ENCODE measurements at places on chromosomes 4 and X. TPM values are rescaled to one million over a fixed set of nuclear protein-coding genes. Genes with fewer than 3 reads are reported as not detected.

Gene IL15
- 0.70 TPM for polyA plus RNA-seq

Gene ASB9
- 0.66 TPM for polyA plus RNA-seq

Gene PAGE2B
- not detected for polyA plus RNA-seq

DNA sequence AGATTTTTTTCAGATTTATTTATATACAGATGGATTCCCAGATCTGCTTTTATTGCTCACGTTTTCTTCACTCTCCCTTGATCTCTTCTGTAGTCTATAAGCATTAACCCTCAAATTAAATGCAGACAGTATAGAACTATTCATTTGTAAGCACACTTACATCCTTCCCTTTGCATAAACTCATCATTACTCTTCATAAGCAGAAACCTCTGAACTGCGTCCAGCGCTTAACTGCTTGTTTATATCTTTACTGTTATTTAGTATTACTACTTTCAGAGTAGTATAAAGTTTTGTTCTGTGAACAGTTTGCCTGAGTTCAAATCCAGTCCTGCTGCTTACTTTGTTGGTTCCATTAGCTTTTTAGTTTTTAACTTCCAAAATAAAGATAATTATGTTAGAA is 132.9 kb downstream of the STIM2 start:
- H3K4me3 ChIP-seq: no peak overlapping the region
- H3K27ac ChIP-seq: no peak overlapping the region
- DNase-seq: no peak
- H3K27me3 ChIP-seq: no peaks in the 10 kb centered on the region
- H3K4me1 ChIP-seq: no peaks in the 10 kb centered on the region

DNA sequence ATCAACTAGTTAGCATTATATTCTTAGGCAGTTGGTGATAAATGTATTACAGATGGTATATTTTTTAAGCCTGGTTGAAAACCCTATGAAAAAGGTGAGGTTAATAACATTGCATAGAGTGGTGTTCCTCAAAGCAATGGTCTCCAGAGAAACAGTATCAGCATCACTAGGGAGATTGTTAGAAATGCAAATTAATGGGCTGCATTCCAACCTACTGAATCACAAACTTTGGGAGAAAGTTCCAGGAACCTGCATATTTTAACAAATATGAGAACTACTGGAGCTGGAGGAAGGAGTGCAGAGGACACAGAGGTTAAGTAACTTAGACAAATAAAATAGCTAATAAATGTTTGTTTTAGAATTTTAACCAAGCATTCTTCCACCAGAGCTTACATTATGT is 166.9 kb upstream of the PCDH10 start:
- H3K27ac ChIP-seq: no peak overlapping the region
- H3K36me3 ChIP-seq: no peaks in the 10 kb centered on the region
- H3K4me3 ChIP-seq: no peak overlapping the region
- DNase-seq: no peak
- no peaks in the 10 kb centered on the region for H3K4me1 ChIP-seq

GRCh38 chrX:125895518-125895917 is 270.6 kb downstream of the DCAF12L2 start:
- H3K4me3 ChIP-seq: no peak overlapping the region
- DNase-seq: no peak
- no peak overlapping the region for H3K27ac ChIP-seq
- H3K4me1 ChIP-seq: no peaks in the 10 kb centered on the region
- H3K27me3 ChIP-seq: no peaks in the 10 kb centered on the region
- H3K36me3 ChIP-seq: no peaks in the 10 kb centered on the region

- no peaks in the 10 kb centered on the region for H3K27me3 ChIP-seq
- no peak overlapping the region for H3K27ac ChIP-seq
- H3K4me3 ChIP-seq: no peak overlapping the region
- H3K36me3 ChIP-seq: peaks cover 14% of the 10 kb centered on the region
These were observed 168.7 kb downstream of the ANTXR2 start for GRCh38 chr4:79904331-79904730.

DNA sequence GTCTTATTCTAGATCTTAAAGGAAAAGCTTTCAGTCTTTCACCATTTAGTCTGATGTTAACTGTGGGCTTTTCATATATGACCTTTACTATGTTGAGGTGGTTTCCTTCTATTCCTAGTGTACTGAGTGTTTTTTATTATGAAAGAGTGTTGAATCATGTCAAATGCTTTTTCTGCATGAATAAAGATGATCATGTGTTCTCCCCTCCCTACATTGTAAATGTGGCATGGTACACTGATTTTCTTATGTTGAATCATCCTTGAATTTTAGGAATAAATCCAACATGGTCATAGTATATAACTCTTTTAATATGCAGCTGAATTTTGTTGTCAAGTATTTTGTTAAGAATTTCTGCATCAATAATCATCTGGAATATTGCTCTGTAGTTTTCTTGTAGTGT is 4.3 kb downstream of the CLGN start:
- H3K4me3 ChIP-seq: no peak overlapping the region
- no peaks in the 10 kb centered on the region for H3K36me3 ChIP-seq
- H3K27ac ChIP-seq: no peak overlapping the region
- no peak for DNase-seq

DNA sequence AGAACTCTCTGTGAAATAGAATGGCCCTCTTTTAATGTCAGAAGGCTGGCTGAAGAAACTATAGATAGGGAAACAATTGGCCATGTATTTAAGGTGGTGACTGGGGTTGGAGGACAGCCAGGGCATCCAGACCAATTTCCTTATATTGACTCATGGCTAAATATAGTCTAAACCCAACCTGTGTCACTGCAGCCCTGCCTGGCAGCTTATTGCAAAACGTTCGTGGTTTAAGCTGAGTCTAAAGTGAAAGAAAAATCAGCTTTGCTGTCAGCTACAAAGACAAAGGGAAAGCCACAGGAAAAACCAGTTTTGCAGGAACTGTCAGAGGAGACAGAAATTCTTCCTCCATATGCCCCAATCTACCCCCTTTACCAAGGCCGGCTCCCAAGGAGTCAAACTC is 902.8 kb upstream of the NDST4 start:
- no peak for DNase-seq
- peaks cover 11% of the 10 kb centered on the region for H3K4me1 ChIP-seq
- H3K27ac ChIP-seq: peak overlapping the region; percentile 10
